ENCODE measurements at places on chromosomes 7 and 10.

DNA sequence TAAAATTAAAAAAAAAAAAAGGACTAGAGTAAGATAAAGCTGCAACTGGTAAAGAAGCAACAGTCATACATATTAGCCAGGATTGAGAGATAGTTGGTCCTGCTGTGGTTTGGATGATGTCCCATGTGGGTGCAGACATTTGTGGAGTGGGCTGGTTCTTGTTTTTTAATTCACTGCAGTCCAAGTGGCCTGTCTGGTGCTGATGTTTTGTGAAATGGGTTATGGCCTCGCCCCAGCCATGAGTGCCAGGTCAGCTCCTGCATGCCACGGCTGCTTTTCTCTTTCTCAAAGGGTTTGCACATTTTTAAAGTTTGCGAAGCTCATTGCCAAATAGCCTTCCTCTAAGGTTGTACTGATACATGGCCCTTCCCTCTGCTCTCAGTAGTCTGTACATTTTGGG, 14.1 kb upstream of the BTBD16 start:
- no peak for DNase-seq

GRCh38 chr7:22302951-22303423, 54.0 kb downstream of the RAPGEF5 start:
- no peak for DNase-seq

DNA sequence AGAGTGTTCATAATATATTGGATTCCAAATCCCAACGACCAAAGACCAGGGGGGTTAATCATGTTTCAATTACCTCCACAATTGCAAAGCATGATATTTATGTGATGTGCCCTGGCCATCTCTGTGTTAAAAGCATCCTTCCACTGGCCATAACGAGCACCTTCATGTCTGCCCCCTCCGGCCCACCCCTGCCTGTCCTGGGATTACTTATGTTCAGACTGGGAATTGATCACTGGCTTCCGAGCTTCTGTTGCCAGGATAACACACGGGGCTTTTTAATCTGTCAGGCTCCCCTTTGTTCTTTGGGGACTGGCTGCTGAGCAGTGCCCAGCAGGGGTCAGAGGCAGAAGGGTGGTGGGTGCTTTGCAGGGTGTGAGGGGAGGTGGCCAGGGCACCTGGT, 13.7 kb upstream of the CHST15 start:
- no peak for DNase-seq

GRCh38 chr7:12524794-12525386, 45.6 kb upstream of the SCIN start:
- no peak for DNase-seq

- no peak for DNase-seq
Measured at GRCh38 chr7:50822706-50823105, 40.0 kb upstream of the GRB10 start.

DNA sequence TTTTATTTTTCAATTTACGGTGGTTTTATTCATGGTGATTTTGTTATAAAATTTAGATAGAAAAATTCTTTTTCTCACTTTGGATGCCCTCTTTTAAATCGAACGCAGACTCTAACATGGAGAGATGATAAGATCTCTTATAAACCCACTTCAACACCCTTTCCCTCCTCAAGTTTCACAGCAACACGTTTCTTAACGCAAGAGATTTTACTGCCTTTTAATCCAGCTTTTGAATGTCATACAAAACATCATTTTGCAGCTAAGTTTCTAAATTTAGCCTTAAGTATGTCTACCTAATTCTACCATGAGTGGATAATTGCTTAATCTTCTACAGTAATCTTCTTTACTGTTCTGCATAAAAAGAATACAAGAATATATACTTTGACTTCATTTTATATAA, 70.0 kb downstream of the SEMA3C start:
- DNase-seq, result no peak

DNA sequence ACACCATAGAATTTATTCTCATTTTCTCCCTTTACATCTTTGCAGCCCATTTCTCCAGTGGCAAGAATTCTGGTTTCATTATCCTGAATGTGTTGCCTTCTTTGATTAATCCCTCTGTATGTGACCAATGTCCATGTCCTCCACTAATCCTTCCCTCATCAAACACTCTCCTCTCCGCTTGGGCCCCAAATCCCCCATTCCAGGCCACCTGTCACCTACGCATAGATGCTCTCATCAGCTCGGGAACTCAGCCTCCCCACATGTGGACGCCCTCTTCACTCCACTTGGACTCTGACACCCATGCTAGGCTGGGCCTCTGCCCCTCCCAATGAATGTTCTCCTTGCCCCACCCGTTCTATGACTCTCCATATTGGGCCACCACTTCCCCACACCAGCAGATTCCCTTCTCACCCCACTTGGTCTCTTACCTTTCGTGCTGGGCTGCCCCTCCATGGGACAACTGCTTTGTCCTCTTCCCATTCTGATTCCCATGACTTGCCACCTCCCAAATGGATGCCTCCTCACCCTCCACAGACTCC, 18.7 kb upstream of the RBM20 start:
- no peak for DNase-seq

DNA sequence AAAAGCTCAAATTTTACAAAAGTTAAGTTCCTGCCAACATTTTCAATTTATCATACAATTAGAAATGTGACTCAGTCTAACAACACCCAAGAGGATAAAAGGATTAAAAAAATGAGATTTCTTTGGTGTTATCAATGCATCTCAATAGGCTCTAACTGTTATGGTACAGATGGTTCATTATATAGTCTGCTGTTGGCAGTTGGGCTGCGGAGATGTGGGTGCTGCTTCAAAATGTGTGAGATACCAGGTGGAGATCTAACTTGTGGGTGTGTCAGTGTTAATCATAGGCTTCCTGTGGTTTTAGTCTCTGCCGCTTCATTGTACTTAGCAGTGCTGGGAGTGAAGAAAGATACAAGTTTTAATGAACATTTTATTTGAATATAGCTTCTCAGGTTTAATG, 231.2 kb downstream of the EXOC4 start:
- DNase-seq, result no peak

DNA sequence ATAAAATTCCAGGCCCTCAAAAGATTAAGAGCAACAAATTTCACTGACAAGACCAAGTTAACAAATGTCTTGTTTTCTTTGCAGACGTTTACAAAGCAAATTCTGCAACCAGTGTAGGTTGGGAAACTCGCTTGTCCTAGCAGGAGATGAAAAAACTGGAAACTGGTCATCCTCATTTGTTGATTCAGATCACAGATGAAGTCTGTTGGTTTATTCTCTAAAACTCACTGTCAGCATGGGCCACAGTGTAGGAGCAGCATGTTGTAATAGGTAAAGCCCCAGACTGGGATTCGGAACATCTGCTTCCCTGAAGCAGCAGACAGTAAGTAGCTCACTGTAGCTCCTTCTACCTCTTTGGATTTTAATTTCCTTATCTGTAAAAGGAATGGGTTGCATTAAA, 31.5 kb downstream of the PANK1 start:
- no peak for DNase-seq

DNA sequence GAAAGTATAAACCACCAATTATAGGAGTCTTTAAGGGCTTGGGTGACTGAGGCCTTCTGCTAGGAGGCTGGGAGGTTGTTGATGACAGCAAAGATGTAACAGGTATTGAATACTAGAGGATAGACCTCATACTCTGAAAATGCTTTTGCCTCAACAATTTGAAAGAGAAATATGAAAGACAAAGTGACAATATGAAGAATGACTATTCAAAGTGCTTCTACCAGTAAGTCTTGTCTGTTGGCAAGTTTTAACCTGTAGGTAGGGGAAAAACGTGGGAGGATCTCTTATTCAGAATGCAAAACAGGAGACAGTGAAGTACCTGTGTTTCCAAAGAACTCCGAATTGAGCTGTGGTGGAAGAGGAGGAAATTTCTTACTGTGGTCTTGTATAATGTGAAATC, 38.2 kb downstream of the GBF1 start:
- DNase-seq, result no peak

GRCh38 chr7:135759532-135759931, 10.9 kb upstream of the FAM180A start:
- DNase-seq, result no peak

GRCh38 chr7:33093266-33093665, 15.9 kb downstream of the RP9 start:
- no peak for DNase-seq

DNA sequence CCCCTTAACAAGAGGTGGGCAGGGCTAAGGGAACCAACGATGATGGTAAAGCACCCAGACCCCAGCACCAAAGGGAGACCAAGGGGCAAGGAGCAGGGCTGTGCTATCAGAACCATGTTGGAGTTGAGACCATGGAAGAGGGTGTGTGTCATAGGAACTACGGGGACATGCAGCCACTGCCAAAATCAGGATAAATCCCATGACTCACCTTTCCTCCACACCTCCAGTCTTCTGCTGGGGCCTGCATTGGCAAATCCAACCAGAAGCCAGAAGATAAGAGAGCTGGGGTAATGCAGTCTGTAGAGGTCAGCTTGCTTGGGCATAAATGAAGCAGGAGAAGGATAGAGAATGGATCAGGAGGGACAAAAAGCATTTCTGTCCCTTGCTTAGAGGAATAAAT, 42.7 kb upstream of the SMARCD3 start:
- DNase-seq, result no peak

- no peak for DNase-seq
Measured at GRCh38 chr7:66837007-66837406, 84.0 kb upstream of the TMEM248 start.

DNA sequence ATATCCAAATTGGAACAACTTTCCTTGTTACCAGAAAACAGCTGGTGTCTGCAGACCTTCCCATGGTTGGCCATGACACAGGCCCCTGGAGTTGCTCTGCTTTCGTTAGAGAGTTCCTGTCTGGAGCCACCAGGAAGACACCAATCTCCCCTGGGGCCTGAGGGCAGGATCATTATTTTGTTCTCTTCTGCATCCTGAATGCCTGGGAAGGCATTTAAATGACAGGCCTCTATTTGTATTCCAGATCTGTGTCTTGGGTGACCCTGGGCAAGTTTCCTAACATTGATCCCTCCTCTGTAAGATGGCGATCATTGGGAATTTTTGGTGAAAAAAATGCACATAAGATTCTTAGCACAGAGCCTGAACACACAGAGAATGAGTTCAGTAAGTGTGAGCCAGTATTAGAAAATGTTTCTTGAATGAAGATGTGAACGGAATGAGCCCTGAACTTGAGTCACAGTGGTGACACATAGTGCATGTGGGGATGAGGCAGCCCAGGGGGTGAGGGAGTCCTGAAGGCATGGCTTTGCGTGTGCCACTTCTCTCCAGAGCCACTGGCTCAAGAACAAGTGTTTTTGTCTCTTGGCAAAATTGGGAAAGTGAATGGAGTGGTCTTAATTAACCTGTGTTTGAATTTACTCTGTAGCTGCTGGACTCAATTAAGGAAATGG, 28.4 kb downstream of the BMPER start:
- no peak for DNase-seq

DNA sequence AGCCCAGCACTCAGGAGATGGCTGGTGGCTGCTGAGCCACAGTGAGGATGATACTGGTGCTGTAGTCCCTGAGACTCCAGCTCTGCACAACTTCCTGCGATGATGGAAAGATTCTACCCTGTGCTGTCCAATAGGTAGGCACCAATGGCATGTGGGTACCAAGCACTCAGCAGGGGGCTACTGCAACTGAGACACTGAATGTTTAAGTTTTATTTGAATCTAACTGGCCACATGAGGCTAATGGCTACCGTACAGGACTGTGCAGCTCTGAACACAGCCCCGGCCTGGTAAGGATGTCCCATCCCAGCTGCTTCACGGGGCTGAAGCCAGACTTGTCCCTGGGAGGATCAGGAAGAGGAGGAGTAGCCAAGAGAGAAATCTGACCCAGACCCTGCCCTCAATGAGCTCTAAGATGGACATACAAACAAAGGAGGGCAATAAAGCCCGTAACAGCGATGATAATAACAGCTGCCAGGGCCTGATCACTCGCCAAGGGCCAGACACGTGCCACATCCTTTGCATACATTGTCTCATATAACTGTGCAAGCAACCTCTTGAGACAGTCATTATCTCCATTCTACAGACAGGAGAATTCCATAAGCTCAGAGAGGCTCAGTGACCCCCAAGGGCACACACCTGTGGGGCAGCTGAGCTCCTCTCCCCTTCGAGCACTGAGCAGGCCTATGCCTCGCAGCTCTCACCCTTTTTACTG, 3.8 kb downstream of the GPRIN2 start:
- no peak for DNase-seq

DNA sequence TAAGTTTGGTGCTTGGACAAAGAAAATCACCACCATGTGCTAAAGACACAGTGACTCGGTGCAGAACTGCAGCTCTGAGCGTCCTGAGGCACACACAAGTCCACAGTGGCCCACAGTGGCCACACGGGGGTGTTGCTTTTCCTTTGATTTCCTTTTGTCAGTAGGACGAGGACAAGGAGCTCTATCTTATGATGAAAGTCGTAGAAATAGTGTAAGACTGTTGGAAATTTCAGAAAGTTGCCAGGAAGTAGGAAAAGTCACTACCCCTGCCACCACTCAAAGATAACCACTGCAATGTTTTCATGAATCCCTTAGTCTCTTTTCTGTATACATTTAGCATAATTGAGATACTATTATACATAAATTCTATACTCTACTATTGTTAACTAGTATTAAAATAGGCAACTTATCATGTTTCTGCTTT, 146.0 kb downstream of the TNS3 start:
- DNase-seq, result no peak

DNA sequence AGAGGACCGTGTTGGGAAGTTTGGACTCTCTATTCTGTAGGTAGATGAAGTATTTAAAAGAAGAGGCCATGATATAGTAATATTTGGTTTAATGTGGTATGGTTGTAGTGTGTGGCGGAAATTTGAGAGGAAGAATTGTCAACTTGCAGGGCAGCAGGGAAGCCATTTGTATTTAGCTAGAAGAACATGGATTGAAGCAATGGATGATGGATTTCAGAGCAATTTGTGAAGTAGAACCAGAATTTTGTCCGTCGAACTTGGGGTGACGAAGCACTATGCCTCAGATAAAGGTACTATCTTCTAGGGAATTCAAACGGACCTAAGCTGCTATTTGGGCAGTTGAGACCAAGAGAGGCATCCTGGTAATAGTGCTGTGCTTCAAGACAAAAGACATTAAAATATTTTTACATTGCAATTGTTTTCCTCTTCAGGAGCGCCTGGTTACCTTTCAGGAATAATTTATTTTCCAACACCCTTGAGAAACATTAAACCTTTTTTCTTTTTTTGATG, 615 bp upstream of the WBP1L start:
- DNase-seq, result no peak

GRCh38 chr10:85925201-85925750, 441.3 kb downstream of the GRID1 start:
- no peak for DNase-seq

DNA sequence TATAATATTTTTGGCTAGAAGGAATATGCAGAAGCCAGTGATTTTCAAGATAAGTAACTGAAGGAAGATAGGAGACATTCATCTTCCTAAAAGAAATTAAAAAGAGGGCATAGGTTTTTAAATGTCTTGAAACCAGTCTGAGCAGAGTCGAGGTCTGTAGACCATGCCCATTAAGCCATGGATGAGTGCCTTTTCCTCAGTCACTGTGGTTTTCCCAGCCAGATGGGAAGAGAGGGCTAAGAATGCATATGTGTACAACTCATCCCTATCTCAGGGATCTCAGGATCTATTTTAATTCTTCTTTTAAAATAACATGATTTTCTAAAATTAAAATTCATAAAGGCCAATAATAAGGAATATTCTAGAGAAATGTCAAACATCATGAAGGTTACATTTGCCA, 112.8 kb downstream of the PPP1R3A start:
- DNase-seq, result no peak

GRCh38 chr7:23332910-23333612, 33.9 kb downstream of the MALSU1 start:
- no peak for DNase-seq
